ENCODE measurements at places on chromosomes 4 and X. TPM values are rescaled to one million over a fixed set of nuclear protein-coding genes. Genes with fewer than 3 reads are reported as not detected.

GRCh38 chr4:16315456-16315855, 89.2 kb upstream of the TAPT1 start:
- no peak overlapping the region for H3K27ac ChIP-seq
- no peaks in the 10 kb centered on the region for H3K36me3 ChIP-seq
- H3K4me3 ChIP-seq: no peak overlapping the region
- no peaks in the 10 kb centered on the region for H3K4me1 ChIP-seq
- DNase-seq: no peak
- no peaks in the 10 kb centered on the region for H3K27me3 ChIP-seq

GRCh38 chr4:53234111-53234510, 131.8 kb downstream of the SCFD2 start:
- H3K27me3 ChIP-seq: no peaks in the 10 kb centered on the region
- DNase-seq: no peak
- no peaks in the 10 kb centered on the region for H3K4me1 ChIP-seq
- no peak overlapping the region for H3K27ac ChIP-seq

The F8A2 gene
- total RNA-seq: not detected

The VCX3B gene
- total RNA-seq: not detected

The NEUROG2 gene
- total RNA-seq: 1.2 TPM

GRCh38 chrX:48997865-48998264, 4.2 kb downstream of the GRIPAP1 start:
- no peak overlapping the region for H3K27ac ChIP-seq
- no peak overlapping the region for H3K4me3 ChIP-seq
- peaks cover 20% of the 10 kb centered on the region for H3K36me3 ChIP-seq
- no peak for DNase-seq
- H3K4me1 ChIP-seq: no peaks in the 10 kb centered on the region

DNA sequence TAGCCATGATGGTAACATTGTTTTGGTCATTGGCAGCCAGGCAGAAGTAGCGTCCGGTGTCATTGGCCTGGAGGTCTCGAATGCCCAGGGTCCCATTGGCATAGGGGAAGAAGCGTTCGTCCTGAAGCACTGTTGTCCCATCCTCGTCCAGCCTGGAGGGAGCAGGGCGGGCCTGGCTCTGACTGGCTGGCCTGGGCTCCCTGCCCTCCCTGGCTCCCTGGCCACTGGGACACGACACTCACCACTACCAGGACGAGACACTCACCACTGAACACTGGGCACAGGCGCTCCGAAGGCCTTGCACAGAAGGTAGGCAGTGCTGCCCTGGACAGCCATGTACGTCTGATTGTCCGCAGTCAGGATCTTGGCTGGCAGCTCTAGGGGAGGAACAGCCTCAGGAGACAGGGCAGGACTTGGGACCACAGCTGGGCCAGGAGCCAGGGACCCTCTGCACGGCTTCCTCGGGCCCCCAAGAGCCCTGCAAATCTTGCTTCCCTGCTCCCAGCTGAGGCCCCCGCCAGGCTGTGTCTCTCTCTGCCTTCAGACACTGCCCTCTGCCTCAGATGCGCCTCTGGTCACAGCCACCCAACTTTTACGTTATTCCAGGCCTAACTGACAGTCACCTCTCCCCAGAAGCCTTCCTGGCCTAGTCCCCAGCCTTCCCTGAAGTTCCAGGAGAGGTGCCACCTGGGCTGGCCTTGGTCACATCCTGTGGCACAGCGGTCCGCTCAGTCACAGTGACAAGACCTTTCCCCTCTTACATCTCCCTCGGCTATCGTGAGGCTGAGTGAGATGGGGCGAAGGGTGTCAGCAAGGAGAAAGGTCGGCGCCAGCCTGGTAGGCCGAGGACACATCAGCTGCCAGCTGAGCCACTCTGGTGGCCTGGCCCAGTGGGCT, 17.1 kb downstream of the L1CAM start:
- H3K36me3 ChIP-seq: no peaks in the 10 kb centered on the region
- H3K27ac ChIP-seq: no peak overlapping the region
- peaks cover 6% of the 10 kb centered on the region for H3K27me3 ChIP-seq

The DNAAF6 gene
- total RNA-seq: not detected

The RHOH gene
- total RNA-seq: 3.1 TPM

The RASSF6 gene
- 11.8 TPM for total RNA-seq

The SERTM2 gene
- total RNA-seq: 8.9 TPM

GRCh38 chr4:156870131-156870530, 101.5 kb downstream of the PDGFC start:
- H3K4me1 ChIP-seq: peaks cover 2% of the 10 kb centered on the region
- no peaks in the 10 kb centered on the region for H3K27me3 ChIP-seq
- no peak for DNase-seq
- no peak overlapping the region for H3K27ac ChIP-seq
